ENCODE measurements at places on chromosomes 11 and 22.

- no peak for DNase-seq
These were observed 87.5 kb downstream of the C11orf58 start for GRCh38 chr11:16825968-16826367.

DNA sequence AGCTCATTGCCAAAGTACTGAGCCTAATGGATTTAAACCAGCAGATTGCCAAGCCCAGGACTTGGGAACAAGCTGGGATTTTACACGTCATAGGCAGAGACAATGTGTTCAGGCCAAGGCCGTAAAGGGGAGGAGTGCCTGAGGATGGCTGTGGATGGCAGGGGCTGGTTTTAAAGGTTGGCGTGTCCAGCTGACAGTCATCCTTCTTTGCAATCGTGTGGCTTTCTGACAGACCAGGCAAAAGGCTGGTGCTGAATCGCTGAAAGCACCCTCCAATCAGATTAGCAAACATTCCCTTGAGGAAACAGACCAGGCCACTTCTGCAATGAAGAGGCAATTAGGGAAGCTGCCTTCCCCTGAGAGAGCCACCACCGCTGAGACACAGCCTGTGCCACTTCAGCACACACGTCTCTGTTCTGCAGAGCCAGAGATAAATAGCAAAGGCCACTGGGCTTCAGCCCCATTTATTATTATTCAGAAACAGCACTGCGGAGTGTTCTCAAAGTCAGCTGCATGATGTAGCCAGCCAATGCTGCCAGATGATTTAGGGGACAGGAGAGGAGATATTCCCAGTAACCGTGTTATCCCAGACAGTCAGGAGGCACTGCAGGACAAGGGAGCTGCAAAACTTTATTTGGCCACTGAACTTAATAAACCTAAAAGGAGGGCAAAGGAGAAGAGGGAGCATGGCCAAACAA, 54.2 kb upstream of the CSNK2A3 start:
- no peak for DNase-seq

- DNase-seq: no peak
These were observed 3.1 kb upstream of the ARHGEF12 start for GRCh38 chr11:120332822-120333716.

GRCh38 chr11:1705126-1706052, 8.4 kb downstream of the KRTAP5-6 start:
- no peak for DNase-seq

DNA sequence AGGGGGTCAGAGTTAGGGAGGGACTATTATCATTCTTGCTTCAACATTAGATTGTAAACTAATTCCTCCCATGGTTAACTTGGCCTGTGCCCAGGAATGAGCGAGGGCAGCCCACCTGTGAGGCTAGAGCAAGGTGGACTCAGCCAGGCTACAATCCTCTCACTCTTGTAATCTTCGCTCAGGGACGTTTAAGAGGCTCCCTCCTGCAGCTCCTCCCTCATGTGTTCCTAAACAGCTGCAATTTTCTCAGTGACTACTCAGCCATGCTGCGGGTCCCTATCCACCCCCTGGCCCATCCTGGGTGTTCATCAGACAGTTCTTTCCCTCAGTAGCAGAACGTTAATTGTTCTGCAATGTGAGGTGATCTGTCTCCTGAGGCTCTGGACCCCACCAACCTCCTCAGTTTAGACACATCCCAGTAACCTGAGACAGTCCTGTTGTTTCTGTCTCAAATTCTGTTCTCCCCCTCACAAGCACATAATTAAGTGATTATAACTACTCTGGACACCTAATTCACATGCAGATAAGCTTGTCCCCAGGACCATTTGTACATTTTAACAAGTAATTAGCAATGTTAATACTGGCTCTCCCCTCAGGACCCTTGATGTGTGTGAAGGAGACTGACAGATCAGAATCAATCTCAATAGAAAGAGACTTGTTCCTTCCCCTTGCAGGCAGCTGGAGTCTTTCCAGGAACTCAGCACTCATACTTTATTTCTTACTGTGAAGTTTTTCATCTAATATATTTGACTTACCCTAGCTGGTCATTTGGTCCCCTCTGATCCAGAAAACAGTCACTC, 337.2 kb upstream of the B3GAT1 start:
- DNase-seq: no peak

DNA sequence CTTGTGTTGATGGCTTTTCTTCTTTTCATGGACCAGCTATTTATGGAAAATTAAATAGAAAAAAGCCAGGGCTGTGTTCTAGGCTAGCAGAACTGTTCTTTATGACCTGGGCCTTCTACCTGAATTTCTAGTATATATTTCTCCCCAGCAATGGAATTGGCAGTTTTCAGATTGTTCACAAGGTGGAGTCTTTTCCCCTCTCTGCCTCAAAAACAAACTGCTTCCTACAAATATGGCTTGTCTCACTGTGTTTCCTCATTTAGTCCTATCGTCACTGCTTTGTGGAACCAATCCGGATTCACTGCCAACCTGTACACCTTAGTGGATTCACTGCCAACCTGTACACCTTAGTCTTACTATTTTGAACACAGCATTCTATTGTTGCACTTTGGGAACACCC, 5.0 kb upstream of the APOL5 start:
- no peak for DNase-seq

GRCh38 chr11:65506290-65506771, 7.5 kb downstream of the MALAT1 start:
- DNase-seq: no peak

DNA sequence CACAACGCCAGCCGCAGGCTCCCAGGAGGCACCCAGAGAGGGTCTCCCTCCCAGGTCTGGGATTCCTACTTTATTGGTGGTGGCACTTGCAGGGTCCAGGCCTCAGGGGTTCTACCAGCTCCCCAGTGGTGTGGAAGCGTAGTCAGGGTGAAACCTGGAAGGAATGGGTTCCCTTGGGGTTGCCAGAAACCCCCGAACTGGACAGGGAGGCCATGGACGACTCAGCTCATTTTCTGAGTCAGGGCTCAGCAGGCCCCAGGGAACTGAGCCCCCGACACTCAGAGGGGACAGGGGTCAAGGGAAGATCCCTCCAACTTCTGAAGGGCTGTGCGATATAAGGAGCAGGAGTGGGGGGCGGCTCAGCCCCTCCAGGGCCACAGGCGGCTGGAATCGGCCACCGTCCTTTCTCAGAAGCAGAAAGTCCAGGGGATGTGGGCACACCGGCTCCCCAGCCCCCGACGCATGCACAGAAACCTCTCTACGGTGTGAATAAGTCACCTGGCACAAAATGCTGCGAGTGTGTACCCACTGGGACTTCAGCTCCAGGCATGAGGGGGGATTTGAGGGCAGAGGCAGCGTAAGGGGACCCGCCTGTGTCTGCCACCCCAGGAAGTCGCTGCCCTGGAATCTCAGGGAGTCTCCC, 25.1 kb downstream of the MRGPRG start:
- DNase-seq: no peak

DNA sequence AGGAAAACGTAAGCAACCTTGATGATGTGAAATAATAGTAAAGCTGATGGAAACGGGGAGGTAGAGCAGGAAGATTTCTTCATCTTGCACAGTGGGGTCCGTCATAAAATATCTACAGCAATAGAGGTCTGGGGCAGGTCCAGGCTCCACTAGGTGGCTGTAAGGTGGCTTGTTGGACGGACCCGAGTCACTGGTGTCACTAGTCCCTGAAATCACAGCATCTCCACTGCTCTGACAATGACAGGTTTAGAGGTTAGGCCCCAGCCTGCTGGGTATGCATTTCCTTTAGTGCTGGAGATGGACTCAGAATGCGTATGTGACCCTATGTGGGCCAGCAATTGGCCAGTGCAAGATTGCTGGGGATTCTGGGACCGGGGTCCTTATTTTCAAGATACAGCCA, 25.2 kb upstream of the CLDN5 start:
- DNase-seq: no peak

DNA sequence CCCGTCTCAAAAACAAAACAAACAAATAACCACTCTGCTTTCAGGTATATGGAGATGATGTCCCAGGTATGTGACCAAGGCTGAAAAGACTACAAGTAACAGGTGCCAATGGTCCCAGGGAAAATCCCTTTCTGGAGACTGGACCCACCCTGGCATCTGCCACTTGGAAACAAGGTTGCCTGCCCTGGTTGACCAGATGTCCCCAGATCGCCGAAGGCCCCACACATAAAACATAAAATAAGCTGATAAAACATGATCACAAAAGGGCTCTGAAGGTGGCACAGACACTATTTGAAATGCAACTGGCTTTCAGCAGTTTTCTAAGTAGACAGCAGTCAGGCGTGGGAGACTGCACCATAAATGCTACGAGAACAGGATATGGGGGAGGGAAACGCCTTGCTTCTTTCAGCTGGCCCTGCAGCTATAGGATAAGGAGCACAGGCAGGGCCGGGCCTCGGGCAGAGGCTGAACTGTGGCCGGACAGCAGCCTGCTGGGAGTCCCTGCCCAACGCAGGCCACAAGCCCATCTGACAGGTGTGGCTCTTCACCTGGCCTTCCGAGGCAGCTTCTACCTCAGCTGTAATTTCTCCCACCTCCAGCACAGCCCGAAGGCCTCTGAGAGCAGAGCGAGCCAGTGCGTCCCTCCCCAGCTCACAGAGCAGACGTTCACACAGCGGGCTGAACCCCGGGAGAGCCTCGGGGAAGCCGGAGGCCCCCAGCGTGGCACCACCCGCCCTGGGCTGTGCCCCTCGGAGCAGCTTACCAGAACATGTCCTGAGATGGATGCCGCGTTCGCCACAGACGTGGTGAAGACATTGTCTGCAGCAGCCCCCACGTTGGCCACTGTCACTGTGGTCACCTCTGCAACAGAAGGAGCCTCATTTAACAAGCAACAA, 4.0 kb downstream of the DEAF1 start:
- no peak for DNase-seq

- peak; percentile 7 for DNase-seq
These were observed 35.0 kb downstream of the AMPD3 start for GRCh38 chr11:10490032-10490397.

- DNase-seq: no peak
These were observed 76.9 kb downstream of the DKK3 start for GRCh38 chr11:11931461-11932055.

GRCh38 chr11:11786234-11786633, 55.5 kb upstream of the USP47 start:
- DNase-seq: no peak

DNA sequence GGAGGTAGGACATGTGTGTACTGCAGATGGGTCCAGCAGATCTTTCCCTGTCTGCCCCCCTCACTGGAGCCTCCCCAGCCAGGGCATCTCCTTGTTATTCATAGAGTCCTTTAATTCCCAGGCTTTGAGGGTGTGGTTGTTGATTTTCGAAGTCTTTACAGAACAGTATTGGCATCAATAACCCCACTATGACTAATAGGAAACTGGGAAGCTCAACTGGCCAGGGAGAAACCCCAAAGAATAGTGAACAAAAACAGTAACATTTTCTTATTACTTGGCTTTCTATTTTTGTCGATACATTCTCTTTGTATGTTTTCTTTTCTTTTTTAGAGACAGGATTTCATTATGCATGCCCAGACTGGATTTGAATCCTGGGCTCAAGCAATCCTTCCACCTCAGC, 57.9 kb downstream of the NF2 start:
- no peak for DNase-seq

- DNase-seq: no peak
These were observed 29.4 kb upstream of the SLN start for GRCh38 chr11:107741044-107741823.

DNA sequence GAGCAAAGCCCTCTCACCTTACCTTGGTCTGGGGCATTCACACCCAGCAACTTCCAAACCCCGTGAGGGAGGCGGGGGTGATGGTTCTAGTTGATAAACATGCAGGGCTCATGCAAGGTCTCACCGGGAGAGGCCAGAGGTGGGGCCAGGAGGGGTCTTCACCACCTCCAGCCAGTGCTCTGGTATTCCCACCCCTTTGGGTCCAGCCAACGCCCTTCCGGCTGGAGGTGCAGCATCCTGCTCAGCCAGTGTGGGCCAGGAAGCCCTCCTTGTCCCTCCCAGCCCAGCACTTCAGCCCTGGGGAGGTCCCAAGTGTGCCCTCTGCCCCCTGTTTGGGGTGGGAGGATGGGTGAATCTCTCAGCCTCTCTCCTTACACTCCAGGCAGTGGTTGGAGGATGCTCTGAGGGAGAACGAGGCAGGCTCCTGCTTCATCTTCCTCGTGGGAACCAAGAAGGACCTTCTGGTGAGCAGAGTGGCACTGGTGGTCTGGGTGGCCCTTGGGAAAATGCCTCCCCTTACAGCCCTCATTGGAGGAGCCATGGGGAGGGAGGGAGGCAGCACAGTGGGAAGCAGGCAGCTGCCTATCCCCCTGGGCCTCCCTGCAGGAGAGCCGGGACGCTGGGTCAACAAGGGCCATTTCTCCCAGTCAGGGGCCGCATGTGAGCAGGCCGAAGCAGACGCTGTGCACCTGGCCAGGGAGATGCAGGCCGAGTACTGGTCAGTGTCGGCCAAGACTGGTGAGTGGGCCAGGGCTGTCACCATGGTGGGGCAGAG, 13.4 kb downstream of the RAB36 start:
- no peak for DNase-seq

- DNase-seq: no peak
These were observed 1.6 kb downstream of the SLN start for GRCh38 chr11:107710301-107710700.

DNA sequence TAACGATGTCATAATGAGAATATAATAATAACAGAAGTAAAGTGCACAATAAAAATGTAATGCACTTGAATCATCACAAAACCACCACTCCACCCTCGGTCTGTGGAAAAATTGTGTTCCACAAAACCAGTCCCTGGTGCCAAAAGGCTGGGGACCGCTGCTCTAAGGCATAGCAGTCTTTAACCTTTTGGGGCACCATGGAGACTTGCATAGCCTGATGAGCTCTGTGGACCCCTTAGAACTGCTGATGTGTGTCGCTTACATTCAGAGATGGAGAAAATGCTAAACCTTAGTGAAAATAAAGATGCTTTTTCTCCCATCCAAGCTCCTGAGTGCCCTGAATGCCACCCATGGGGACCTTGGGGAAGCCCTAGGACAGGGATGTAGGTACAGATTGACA, 87.6 kb upstream of the SEPTIN5 start:
- DNase-seq: no peak

- no peak for DNase-seq
These were observed 632.3 kb downstream of the TBC1D22A start for GRCh38 chr22:47394504-47395440.

GRCh38 chr11:44319170-44319551, 9.2 kb upstream of the ALX4 start:
- DNase-seq: no peak

DNA sequence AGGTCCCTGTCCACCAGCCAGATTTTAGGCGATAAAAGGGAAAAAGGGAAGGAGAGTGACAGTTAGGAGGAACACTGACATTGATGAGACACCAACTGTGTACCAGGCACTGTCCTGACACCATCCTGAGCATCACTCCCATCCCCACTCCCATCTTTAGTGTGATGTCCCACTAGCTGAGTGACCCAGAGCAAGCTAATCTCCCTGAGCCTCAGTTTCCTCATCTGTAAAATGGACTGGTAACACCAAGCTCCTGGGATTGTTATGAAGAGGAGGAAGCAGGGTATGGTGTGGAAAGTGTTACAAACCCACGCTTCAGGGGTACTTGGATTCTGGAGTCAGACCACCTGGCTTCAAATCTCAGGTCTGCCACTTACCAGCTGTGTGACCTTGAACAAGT, 8.5 kb upstream of the P2RY6 start:
- no peak for DNase-seq

Measured in stimulated activated CD4-positive, alpha-beta T cell treated with anti-CD3 and anti-CD28 coated beads, Interleukin-1b, Interleukin-23, amount 100 ng/mL, for 48 hours (primary cell).